ENCODE measurements at places on chromosomes 13 and 19.
A peak's percentile ranks its signal among the peaks of the same experiment; 100 is the strongest.

DNA sequence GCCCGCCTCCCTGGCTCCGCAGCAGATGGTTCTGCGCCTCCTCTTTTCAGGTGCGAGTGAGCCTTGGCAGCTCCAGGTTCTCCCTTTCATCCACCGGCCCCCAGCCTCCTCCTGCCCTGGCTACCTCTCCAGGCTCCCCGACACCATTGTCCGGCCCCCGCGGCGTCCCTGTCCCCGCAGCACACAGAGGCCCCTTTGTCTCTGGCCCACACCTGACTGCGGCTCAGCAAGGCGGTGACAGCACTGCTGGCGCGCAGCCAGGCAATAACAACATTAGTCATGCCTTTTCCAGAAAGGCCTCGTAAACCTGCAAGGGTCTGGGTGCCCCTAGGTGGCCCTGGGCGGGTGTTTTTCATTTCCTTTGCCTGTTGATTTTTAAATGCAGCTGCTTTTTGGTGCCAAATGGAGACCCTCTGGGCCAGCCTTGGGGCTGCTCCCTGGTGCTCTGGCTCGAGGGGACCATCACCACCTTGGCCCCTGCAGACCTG is 73.2 kb upstream of the MEDAG start:
- DNase-seq = peak; percentile 36

- DNase-seq = no peak
Observed at GRCh38 chr13:84985860-84986259, 813.4 kb downstream of the SLITRK6 start.

GRCh38 chr19:3392480-3392879 is 26.1 kb downstream of the NFIC start:
- DNase-seq = no peak

DNA sequence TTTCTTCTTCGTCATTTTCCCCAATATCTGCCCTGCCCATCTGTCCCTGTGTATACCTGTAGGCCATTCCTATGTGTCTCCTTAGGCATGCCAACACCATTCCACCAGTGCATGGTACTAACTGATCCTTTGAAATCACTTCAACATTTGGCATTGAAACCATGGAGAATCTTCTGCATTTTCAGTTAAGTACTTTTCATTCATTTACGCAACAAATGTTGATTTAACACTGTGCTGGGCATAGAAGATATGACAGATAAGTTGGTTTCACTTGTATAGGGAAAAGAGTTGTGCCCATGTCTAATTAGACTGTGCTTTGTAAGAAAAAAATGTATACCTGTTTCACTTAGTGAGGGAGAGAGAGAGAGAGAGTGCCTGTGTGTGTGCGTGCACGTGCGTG is 77.9 kb upstream of the FLT1 start:
- no peak for DNase-seq
